Occipital lobe (tissue), 3 donors: ENCODE measurements at places on chromosomes 12 and 14. TPM values are rescaled to one million over a fixed set of nuclear protein-coding genes. Genes with fewer than 3 reads are reported as not detected.

Gene OSGEP
- total RNA-seq, result 36.8 TPM

DNA sequence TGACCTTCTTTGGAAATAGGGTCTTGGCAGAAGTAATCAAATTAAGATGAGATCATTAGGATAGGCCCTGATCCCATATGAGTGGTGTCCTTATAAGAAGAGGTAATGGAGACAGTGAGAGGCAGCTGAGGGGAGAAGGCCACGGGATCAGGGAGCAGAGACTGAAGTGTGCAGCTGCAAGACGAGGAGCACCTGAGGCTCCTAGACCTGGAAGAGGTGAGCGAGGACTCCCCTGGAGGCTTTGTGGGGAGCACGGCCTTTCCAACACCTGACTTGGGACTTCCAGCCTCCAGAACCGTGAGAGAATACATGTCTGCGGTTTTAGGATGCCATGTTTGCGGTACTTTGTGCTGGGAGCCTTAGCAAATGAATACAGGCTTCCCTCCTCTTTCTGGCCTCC is 37.5 kb downstream of the LRTM2 start:
- no peak for DNase-seq

- DNase-seq, result no peak
These were observed 88.5 kb downstream of the PAPLN start for GRCh38 chr14:73325630-73326299.

DNA sequence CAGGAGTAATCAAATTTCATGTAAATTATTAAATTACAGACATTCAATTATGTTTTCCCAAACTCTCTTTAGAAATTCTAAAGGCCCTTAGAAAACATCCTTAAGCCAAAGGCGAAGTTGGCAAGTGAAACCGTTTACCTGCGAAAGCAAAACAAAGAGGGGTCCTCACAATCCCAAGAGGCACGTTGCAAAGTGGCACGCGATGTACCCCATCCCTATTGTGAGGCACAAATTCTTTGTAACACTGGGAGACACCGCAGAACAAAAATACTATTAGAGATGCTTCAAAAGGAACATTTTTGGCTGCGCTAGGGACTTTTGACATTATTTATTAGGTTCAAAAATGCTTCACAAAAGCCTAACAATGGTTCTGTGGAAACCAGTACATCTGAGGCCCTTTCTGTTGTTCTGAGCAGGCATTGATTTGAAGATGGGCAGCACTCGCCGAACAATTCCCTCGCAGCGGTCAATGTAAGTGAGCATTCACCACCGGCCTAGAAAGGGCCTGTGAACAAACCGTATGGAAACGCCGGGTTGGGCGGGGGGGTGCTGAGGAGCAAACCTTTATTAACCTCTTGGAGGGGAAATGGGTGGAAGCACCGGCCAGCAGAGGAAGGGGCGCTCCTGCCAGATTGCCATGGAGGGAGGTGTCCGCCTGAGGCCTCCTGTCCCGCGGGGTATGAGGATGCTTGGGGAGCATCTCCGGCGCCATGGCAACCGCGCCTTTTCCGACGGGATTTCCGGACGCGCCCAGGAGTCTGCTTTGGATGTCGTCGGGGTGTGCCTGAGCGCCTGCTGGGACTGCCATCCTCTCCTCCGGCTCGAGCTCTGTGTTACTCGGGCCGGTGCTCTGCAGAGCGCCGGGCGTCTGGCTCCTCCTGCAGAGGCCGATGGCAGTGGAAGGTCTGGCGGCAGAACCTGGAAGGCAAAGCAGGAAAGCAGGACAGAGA is 193.9 kb downstream of the C12orf42 start:
- DNase-seq, result no peak

Gene CDCA3
- 3.9 TPM for total RNA-seq

GRCh38 chr12:80443974-80444666 is at the start of gene PTPRQ:
Gene PTPRQ (plus strand): TSS chr12:80444235. CDS start chr12:80444346, 111 bp downstream.
- DNase-seq, result no peak

GRCh38 chr14:106822905-106823304 is 1296.5 kb downstream of the TMEM121 start:
- no peak for DNase-seq

DNA sequence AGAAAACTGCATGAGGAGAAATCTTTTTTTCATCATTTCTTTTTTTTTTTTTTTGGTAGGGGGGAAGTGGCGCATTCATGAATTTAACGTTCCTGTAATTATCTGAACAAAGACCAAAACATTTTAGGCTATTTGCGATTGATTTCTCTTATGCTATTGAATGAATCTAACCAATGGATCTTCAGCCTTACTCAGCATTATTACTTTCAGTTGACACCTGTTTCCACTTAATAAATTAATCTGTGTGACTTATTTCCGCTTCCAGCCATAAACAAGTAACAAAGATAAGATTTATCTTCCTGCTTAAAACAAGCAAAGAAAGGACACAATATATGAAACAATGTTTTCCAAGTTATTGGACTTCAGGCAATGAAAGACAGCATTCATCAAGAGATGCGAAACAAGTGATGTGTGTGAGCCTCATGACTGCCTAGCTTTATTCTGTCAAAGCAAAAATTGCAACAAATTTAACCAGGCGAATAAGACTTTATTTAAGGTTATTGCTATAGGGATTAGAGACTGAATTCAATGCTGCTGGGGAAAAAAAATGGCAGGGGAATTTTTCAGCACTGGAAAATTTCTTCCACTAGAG is 1026.9 kb downstream of the LRFN5 start:
- DNase-seq, result no peak

Gene AMN
- total RNA-seq, result not detected

GRCh38 chr12:27164330-27165040 is 79.6 kb upstream of the STK38L start:
- DNase-seq, result no peak

GRCh38 chr12:46702581-46703344 is 123.0 kb downstream of the SLC38A4 start:
- no peak for DNase-seq

Gene ANKRD9
- 5.9 TPM for total RNA-seq

- no peak for DNase-seq
These were observed 8.9 kb downstream of the DPPA3 start for GRCh38 chr12:7719946-7720730.

DNA sequence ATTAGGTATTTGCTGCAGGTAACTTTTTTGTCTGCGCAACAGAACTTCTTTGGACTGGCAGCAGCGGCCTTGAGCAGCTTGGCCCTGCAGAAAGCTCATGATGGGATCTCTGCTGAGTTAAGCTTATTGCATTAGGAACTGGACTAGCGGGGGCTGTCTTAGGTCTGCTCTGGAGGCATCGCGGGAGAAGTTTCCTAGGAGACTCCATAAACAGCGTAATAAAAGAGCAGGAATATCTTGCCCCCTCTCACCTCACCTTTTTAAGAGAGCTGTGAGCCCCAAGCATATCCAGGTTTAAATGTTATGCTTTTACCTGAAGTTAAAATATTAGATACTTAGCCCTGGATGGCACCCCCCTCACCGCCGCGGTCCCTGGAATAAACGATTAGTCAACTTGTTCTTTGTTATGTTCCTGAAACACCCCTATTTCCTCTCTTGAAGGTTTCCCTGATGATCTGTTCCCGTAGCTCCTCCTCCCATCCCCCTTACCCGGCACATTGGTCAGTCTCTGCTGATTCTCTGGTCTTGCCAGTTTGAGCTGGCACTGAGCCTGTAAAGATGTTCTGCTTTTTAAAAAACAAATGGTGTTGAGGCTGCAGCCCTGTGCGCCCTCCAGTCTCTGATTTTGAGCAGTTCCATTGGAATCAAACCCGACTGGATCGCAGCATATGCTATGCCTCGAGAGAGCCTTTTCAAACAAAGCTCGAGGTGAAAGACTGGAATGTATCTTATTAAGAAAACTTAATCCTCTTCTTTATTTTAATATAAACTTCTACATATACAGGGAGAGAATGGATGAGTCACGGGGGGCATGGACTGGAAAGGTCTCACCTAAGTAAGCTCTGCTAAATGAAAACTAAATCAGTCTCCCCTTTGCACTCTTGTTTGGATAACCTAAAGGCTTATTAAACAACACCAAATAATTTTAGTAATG is 1.9 kb downstream of the MLXIP start:
- DNase-seq, result peak; percentile 45

GRCh38 chr14:80110721-80111120 is 100.6 kb downstream of the DIO2 start:
- DNase-seq, result no peak

Gene TMEM119
- total RNA-seq, result 2.2 TPM
